NCI-H524 (cell line): ENCODE measurements at places on chromosomes 16 and 17.

- DNase-seq, result no peak
Measured at GRCh38 chr16:87100306-87101058, 216.7 kb downstream of the C16orf95 start.

GRCh38 chr16:14007450-14007849, 63.7 kb upstream of the MRTFB start:
- DNase-seq, result no peak

DNA sequence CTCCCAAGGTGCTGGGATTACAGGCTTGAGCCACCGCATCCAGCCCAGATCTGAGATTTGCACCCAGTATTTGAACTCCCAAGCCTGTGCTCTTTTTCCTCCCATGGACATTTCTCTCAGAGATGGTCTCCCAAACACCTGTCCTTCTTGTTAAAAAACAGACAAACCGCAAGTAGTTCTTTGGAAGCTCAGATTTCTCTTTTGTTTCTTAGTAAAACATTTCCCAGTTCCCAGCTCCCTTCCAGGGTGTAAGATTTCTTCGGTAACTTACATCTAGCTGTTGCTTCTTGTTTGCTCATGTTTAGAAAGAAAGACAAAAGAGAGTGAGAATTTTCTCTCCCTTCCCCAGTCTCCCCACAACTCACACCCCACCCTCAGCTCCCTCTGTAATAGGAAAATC, 36.2 kb downstream of the IL4R start:
- DNase-seq, result no peak

DNA sequence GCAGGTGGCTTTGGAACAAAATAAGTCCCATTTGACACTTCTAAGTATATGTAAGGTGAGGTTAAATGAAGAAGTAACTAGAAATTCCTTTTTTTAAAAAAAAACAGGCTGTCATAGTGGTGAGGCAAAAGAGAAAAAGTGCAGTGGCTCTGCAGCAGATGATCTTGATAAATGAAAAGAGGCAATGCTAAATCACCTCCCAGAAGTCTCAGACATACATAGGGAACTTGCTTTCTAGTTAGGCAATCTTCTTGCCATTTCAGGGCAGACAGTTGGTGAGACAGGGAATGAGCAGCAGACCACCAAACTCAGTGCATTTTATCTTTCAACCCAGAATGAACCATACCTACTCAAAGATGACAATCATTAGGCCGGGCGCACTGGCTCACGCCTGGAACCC, 90.8 kb downstream of the MYO1D start:
- DNase-seq, result no peak

GRCh38 chr16:11762431-11762830, 19.8 kb upstream of the TXNDC11 start:
- no peak for DNase-seq

DNA sequence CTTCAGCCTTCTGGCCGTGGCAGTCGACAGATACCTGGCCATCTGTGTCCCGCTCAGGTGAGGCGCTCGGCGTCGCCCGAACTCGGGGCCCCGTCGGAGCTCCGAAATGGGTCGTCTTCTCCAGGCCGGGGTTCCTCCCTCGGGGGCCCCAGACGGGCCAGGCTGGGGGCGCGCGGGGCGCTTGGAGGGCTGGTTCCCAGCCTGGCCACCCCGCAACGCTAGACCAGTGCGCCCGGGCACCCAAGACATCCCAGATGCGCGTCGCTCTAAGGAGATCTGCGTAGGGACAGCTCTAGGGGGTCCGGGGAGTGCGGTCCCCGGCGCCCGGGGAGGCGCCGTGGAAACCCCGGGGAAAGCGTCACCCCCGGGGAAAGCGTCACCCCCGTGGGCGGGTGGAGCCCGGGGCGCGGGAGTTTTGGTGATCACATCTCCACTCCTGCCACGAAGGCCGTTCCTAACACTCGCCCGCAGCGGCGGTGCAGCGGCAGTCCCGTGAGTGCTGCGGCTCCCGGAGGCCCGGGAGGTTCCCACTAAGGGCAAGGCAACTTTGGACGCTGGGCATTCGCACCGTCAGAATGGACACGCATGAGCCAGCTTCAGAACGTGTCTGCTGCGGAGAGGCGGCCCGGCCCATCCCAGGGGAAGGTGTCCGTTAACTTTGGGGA, 729 bp downstream of the ADORA2B start:
- peak; percentile 31 for DNase-seq

- DNase-seq, result no peak
Measured at GRCh38 chr17:32110596-32110995, 31.7 kb upstream of the RHOT1 start.

- no peak for DNase-seq
Measured at GRCh38 chr16:14486520-14487303, 143.3 kb downstream of the PARN start.

DNA sequence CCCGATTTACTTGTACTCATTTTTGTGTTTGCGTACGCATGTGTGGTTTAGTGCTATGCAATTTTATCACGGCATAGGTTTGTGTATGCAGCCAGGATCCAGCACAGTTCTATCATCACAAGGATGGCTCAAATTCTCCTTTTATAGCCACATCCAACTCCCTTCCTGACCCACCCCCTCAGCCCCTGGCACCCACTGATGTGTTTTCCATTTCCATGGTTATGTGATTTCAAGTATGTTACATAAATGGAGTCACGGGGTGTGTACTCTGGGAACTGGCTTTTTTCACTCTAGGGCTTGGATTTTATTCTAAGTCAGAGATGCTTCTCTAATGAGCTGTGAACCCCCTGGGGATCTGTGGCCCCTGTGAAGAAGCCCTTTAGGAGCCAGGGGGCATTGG, 16.8 kb downstream of the IL4R start:
- no peak for DNase-seq

- no peak for DNase-seq
Measured at GRCh38 chr17:13518261-13519000, 83.3 kb downstream of the HS3ST3A1 start.

GRCh38 chr17:79839356-79840268, at the start of gene CBX4:
Gene CBX4, minus strand, starts transcription at chr17:79839440. Its CDS starts 189 bp downstream, at chr17:79839251.
- peak; percentile 92 for DNase-seq

DNA sequence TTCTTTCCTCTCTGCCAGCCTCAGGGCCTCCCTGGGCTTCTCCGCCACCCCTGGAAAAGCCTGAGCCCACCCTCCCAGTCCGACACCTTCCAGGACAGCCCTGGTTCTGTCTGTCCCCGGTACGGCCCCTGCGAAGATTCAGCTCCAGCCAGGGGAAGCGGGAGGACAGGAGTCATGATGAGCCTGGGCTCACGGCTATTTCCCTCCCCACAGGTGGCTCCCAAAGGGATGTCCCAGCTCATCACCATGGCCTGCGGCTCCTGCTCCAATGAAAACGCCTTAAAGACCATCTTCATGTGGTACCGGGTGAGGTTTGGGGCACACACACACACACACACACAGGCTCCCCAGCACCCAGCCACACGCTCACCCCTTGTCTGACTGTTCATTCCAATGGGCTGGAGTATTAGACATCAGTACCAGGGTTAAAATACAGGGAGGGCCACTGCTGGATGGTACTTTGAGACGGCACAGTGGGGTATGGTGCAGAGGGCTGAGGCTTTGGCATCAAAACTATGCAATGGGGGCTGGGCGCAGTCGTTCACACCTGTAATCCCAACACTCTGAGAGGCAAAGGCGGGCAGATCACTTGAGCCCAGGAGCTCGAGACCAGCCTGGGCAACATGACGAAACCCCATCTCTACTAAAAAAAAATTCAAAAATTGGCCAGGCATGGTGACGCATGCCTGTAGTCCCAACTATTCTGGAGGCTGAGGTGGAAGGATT, 32.8 kb downstream of the TMEM186 start:
- DNase-seq, result no peak

DNA sequence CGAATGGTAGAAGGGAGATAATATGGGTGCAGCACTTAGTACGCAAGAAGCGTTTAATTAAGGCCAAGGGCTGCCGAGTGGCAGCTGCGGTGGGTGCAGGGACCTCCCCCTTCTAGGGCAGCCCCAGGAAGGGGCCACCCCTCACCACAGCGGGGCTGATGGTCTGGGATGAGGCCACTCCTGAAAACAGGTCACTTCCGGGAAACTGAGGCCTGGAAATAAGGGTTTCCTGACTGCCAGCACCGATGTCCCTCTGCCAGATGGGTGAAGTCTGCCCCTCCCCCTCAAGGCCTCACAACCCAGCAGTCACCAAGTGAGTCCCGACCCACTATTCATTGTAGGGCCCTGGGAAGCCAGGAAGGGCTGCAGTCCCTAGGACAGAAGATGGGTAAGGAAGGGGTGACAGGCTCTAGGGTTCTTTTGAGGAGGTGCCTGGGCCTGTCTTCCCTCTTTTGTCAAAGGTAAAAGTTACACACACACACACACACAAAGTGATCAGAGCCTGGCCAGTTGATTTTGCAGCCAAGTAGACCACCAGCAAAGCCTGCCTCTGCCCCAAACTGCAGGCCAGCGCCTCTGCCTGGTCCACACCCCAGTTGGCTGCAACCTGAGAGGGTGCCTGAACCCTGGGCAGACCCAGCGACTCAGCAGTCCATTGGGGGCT, 12.5 kb downstream of the SREBF1 start:
- peak; percentile 53 for DNase-seq

GRCh38 chr16:1152651-1153259, at the start of gene CACNA1H:
Gene CACNA1H, plus strand, starts transcription at chr16:1153106. Its CDS starts 632 bp downstream, at chr16:1153738.
- DNase-seq, result no peak

- DNase-seq, result no peak
Measured at GRCh38 chr16:46929378-46930332, 43.8 kb downstream of the DNAJA2 start.

- no peak for DNase-seq
Measured at GRCh38 chr17:59327121-59327980, 4.1 kb upstream of the YPEL2 start.

- peak; percentile 94 for DNase-seq
Measured at GRCh38 chr16:56480776-56481467, 29.6 kb downstream of the OGFOD1 start.

- no peak for DNase-seq
Measured at GRCh38 chr17:82569621-82570020, 50.1 kb downstream of the FOXK2 start.

DNA sequence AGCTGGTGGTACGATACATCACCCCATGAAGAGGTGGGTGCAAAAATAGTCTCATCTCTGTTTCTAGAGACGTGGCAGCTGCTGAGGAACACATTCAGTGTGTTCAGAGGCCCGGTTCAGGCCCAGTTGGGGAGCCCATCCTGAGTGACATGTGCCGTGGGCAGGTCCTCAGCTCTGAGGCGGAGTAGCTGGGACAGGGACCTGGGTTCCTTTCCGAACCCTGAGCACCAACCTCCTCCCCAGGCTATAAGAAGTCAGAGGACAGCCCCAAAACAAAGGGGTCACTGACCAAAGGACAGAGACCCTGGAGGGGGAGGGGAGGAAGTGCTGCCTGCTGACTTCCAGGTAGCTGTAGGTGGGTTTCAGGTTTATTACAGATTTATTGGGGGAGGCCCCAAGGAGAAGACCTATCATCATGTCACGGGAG, 5.1 kb downstream of the LDHD start:
- no peak for DNase-seq

DNA sequence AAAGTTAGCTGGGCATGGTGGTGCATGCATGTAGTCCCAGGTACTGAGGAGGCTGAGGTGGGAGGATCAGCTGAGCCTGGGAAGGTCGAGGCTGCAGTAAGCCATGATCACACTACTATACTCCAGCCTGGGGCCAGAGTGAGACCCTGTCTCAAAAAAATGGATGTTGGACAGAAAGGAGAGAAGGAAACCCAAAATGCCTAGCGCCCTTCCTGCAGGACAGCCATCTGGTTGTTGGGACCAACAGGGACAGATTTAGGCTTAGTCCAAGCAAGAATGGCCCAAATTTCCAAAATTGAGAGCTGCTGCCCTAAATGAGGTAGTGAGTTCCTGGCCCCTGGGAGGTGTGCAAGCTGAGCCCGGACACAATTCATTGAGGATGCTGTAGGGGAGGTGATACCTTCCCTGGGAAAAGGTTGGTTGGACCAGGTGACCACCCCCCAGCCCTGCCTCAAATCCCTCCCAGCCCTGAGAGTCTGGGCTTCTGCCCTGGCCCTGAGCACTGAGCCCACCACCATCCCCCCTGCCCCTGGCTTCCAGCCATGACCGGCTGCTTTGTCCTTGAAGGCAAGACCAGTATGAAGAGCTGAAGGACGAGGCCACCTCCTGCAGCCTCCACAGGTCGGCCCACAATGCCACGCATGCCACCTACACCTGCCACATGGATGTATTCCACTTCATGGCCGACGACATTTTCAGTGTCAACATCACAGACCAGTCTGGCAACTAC, 35.1 kb downstream of the IL21R start:
- no peak for DNase-seq

DNA sequence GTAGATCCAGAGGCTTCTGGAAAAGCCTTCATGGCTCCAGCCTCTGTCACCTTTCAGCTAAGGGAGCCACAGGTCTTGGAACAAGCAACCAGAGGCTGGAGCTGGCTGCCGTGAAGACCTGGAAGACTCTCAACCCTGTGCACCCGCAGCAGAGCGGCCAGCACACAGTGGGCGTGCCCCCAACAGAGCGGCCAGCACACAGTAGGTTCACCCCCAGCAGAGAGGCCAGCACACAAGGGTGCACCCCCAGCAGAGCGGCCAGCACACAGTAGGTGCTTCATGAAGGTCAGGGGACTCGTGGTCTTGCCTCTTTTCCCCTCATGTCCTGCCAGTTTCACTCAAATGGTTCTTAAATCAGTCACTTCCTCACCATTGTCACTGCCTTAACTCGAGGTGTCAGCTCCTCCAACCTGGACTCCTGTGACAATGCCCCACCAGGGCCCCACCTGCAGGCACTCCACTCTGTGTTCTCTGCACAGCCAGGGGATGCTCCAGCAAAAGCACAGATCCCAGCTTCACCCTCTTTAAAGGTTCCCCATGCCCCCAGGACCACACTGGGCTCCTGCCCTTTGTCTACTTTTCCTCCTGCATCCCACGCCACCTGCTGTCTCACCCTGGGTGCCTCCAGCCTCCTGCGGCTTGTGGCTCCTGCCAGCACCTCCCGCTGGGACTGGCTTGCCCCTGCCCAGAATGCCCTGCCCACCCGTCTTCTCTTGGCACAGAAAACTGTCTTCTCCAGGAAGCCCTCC, 42.4 kb upstream of the DOC2B start:
- DNase-seq, result no peak

- no peak for DNase-seq
Measured at GRCh38 chr17:30780343-30780742, 44.1 kb downstream of the CRLF3 start.
